Spinal cord (tissue), 10 donors: ENCODE measurements at places on chromosomes 5 and 9.

- no peak for DNase-seq
Observed at GRCh38 chr5:143311428-143311827, 92.1 kb downstream of the NR3C1 start.

DNA sequence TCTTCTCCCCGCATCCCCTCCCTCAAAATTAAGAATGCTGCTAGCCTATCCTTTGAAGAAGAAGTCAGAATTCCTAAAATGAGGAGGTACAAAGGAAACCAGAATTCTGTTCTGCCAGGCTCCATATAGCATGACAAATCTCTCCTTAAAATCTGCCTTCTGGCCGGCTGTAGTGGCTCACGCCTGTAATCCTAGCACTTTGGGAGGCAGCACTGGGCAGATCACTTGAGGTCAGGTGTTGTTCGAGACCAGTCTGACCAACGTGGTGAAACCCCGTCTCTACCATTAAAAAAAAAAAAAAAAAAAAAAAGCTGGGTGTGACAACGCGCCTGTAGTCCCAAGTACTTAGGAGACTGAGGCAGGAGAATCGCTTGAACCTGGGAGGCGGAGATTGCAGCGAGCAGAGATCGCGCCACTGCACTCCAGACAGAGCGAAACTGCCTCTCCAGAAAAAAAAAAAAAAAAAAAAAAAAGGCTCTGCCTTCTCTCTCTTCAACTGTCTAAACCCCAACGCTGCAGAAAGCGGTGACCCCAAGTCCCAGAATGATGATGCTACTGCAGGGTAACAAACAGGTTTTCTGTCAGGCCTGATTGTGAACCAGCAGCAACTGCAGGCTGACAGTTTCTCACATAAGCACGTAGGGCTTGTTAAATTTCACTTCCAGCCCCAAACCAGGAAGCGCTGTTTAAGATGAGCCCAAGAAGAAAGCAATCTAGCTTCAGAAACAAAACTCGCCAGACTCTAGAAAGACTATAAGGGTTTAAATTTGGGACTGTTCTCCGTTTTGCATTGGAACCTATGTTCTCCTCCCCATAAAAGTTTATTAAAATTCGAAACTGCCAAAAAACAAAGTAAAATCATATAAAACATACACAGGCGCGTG is 963 bp upstream of the CAST start:
- no peak for DNase-seq

- no peak for DNase-seq
Observed at GRCh38 chr5:54159153-54159892, 151.1 kb downstream of the ARL15 start.

DNA sequence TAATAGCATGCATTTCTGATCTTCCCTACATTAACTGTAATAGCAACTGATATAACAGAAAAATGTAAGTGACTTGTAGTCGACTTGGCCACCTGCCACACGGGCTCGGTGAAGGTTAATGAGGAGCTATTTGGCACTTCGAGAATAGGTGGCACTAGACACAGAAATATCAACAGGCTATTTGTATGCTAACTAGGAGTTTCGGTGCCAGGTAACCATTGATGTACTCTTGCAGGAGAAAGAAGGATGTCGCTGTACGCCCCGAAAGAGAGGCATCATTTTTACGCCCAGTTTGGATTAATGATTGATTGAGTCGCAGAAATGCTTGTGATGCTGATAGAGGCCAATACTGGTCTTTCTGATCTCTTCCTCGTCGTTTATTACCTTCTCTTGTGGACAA is 516 bp upstream of the DMRT2 start:
- no peak for DNase-seq

- no peak for DNase-seq
Observed at GRCh38 chr9:72675586-72675985, 154.2 kb downstream of the TMC1 start.

GRCh38 chr9:130347036-130347435 is 81.5 kb downstream of the HMCN2 start:
- DNase-seq, result no peak

DNA sequence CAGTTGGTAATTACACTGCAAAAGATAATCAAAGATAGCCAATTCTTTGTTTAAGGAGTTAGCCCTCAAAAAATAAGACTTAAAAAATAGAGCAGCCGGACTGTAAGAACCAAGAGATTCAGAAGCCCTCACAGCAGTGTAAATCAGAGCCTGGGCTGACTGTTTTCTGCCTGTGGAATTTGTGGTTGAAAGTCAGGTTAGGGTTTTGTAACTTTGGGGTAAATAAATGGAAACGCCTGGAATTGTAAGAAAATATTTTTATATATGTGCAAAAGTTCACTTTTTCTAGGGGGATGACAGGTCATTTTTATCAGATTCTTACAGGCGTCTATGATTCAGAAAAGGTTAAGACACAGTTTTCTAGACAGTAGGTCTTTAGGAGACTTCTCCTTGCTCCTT is 35.6 kb downstream of the KLHL3 start:
- no peak for DNase-seq

GRCh38 chr5:16410338-16410737 is 55.3 kb downstream of the ZNF622 start:
- no peak for DNase-seq

GRCh38 chr9:109627042-109627441 is 128.9 kb upstream of the PTPN3 start:
- no peak for DNase-seq

GRCh38 chr5:6407558-6408259 is 29.4 kb upstream of the MED10 start:
- no peak for DNase-seq

DNA sequence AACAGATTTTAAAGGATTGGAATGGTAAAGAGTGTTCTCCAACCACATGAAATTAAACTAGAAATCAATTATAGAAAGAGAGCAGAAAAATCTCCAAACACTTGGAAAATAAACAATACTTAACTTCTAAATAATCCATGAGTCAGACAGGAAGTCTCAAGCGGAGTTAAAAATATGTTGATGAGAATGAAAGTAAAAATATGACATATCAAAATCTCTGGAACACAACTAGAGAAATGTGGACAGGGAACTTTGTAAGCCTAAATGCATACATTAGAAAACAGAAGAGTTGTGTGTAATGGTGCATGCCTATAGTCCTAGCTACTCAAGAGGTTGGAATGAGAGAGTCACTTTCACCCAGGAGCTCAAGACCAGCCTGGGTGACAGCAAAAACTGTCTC is 47.9 kb upstream of the ZNF618 start:
- DNase-seq, result no peak

DNA sequence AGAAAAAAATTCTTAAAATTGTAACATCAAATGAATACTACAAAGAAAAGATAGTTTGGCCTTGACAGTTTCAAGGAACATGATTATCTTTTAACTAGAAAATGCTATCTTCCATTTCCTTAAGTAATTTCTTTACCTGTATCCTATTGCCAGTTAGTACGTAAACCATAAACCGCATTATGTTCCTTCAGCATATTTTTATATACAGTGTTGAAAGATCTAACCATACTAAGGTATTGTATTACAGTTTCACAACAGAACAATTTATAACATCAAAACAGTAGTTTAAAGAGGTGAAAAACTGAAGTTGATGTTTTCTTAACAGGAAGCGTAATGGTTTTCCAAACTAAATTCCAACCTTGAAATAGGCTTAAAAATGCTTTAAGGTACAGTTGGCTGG is 45.1 kb downstream of the GLRX start:
- no peak for DNase-seq

DNA sequence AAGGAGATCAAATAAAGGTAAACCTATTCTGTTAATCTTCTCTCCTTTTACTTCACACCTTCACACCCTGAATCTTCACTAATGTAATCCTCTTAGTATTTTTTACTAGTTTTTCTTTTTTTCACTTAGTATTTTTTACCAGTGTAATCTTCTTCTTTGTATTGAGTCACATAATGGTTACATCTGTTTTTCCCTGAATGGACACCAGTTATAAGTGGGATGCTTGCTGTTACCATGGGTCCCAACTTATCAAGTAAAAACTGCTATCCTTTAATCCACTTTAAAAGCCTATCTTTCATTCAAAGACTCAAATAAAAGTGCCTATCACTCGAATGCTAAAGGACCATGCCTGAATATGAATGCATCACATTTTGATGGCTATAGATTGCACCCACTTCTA is 15.1 kb downstream of the ZFAND5 start:
- DNase-seq, result no peak

GRCh38 chr9:87531370-87532295 is 34.0 kb downstream of the DAPK1 start:
- DNase-seq, result no peak

GRCh38 chr5:78647838-78648358 is 674 bp downstream of the LHFPL2 start:
- DNase-seq, result no peak

GRCh38 chr9:69331444-69331843 is 6.4 kb downstream of the ENTREP1 start:
- no peak for DNase-seq
